ENCODE measurements at places on chromosomes 12 and 14.
A peak's percentile ranks its signal among the peaks of the same experiment; 100 is the strongest.

DNA sequence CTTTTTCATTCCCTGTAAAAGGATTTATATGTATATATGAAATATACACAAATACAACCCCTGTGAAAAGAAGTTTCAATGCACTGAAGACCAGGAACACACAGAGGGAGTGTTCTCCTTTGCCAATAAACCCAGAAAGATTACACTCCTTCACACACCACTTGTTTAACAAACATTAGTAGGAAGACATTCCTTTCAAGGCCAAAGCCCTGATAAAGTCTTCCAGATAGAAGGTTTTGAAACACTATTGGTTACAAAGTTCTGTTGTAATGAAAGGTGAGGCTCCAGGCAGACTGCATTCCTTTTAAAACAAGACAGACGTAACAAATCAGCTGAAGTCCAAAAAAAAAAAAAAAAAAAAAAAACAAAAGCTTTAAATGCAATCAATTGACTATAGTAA lies 81.0 kb downstream of the PTPN21 start:
- no peak for DNase-seq

GRCh38 chr12:48779869-48780268 lies 9.0 kb downstream of the ADCY6 start:
- no peak for DNase-seq

DNA sequence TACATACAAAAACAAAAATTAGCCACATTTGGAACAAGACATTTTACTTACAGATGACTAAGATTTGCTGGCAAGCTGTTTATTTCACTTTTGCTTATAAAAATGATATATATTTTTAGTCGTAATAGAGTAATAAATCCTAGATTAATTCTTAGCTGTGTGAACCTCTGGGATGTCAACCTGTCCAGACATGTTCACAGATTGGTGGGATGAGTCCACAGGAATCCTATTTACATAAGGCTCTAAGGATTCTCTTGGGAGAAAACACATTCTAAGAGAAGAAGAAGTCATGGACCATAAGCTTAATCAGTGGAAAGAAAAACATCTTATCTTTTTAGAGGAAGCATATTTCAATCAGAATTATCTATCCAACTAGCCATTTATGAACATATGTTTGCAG lies 797.4 kb downstream of the C12orf50 start:
- no peak for DNase-seq

DNA sequence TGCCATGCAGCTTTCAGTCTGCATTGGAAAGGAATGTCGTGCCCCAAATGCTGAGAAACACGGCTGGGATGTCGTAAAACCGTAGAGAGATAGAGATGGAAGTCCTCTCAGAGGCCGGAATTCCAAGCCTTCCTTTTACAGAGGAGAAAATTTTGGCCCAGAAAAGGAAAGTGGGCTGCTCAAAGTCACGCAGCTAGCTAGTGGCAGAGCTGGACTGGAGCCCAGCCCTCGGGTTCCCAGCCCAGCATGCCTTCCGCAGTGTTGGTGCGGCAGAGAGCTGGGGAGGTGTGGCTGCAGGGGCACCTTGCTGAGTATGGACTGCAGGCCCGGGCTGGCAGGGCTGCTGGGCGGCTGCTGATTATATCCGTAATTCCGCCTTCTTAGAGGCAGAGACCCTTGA lies 50.3 kb downstream of the KCNA1 start:
- DNase-seq = no peak

DNA sequence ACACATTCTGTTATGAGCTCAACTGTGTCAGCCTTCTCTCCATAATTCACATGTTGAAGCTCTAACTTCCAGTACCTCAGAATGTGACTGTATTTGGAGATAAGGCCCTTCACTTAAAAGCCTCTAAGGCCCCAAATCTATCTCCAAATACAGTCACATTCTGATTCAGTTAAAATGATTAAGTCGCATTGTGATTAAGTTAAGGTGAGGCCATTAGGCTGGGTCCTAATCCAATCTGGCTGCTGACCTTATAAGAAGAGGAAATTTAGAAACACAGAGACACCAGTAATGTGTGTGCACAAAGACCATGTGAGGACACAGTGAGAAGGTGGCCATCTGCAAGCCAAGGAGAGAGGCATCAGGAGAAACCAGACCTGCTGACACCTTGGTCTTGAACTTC lies 141.6 kb downstream of the GXYLT1 start:
- DNase-seq = no peak

DNA sequence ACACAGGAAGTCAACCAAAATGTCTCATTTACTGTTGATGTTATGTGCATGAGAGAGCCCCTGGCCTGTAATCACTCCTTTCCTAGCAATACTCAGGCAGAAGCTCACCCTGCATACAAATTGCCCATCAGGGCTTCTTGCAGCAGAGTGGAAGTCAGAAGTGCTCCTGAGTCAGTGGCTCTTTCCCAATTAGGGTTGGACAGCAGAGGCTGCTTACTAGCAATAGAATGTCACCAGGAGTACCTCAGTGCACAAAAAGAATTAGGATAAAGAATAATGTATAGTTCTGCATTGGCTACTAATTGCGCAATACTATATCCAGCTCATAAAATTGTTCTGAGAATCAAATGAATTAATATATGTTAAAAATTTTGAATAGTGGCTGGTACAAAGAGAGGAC lies 161.1 kb downstream of the SLC35F4 start:
- no peak for DNase-seq

DNA sequence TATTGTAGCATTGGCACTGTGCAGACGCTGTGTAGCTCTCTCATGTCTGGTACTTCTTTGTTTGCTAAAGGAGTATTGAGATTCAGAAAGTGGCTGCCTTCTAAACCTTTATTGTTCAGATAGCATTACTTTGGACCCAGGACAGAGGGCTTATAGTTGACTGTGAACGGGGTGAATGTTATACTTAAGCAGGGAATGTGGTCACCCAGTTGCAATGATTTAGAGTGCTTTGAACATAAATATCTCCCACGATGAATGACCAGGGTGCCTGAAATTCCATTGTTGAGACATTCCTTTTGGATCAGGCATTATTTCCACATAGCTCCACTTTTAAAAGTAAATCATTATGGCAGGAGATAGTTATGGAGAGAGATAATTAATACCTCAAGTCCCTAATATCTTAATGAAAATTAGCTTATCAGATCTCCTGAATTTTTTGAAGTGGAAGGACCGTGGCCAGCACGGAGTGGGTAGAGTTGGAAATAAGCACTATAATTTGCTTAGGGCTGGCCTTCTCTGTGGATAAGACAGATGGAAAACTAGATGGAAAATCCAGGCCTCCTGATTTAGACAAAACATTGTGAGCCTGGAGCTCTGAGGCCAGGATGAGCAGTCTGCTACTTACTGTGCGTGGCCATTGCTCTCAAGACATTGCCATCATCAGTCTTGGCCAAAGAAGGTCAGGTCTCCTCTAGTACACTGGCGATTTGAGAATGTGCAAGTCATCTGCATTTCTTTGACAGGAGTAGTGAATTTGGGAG lies 114.5 kb downstream of the ETV6 start:
- DNase-seq = no peak

DNA sequence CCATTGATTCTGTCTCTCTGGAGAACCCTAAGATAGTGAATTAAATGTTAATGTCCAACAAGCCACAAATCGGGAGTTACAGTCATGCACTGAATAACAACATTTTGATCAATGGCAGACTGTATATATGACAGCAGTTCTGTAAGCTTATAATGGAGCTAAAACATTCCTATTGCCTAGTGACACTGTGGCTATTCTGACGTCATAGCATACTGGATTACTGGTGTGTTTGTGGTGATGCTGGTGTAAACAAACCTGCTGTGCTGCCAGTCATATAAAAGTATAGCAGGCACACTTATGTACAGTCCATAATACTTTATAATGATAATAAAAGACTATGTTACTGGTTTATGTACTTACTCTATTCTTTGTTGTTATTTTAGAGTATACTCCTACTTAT lies 56.7 kb upstream of the BICD1 start:
- no peak for DNase-seq

DNA sequence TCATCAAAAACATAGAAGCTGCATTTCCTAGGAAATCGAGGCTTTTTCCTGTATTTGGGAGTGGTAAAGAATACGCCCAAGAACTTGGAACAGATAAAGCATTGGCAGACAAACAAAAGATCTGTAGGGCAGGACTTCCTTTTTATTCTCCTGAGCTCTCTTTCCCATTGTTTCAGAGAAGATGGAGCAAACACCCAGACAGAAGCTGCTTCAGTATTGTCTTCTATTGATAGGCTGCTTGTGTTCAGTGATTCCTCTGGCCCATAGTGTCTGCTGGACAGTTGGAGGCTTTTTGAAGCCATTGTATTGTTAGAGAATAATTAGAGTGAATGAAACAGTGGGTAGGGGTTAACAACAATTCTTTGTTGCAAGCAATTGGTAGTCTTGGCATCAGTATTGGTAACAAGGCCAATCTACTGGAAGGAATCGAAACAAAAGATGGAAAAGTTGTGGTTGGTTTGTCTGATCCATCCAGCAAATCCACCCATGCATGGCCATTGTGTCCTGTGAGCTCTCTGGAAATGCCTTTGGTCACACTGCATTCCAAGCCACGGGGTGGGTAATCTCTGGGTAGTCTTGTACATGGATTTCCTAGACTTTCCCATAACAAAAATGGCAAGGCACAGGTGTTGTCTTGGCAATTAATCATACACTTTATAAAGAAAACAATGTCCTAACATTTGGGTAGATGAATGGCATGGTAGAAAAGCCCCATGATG lies 424.8 kb downstream of the RAD51B start:
- DNase-seq = no peak

GRCh38 chr14:29993143-29993542 lies 65.5 kb upstream of the PRKD1 start:
- no peak for DNase-seq

DNA sequence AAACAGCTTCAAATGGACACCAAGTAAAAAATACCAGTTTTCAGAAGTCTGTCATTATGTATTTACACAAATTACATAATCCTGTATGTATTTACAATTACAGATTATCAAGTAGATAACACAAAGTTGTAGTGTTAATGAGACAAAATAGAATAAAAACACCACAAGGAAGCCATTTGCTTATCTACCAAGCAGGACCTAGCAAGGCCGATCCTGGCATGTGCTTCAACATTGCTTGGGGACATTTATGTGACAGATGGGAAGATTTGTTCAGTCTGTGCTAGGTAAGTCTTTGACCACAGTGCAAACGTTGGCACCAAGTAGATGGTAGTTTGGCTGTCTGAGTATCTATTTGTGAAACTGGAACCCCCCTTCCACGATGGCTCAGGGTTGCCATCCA lies 35.8 kb downstream of the BCAT1 start:
- DNase-seq = no peak

GRCh38 chr12:124684496-124684895 lies 117.1 kb upstream of the NCOR2 start:
- DNase-seq = no peak

DNA sequence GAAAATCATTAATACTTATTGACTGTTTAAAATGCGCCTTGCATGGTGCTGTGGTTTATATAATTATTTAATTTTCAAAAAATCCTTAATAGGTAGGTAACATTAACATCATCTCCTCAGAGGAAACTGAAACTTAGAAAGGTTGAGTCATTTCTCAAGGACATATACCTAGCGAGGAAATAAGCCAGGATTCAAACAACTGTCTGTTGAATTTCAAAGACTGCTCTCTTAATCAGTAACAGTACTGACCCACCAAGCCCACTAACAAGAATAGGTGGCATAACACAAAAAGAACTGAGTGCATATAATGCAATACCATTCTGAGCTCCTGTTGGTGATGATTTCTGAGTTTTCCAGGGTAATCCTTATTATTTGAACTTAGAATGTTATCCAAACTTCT lies 174.3 kb downstream of the SOX5 start:
- no peak for DNase-seq

DNA sequence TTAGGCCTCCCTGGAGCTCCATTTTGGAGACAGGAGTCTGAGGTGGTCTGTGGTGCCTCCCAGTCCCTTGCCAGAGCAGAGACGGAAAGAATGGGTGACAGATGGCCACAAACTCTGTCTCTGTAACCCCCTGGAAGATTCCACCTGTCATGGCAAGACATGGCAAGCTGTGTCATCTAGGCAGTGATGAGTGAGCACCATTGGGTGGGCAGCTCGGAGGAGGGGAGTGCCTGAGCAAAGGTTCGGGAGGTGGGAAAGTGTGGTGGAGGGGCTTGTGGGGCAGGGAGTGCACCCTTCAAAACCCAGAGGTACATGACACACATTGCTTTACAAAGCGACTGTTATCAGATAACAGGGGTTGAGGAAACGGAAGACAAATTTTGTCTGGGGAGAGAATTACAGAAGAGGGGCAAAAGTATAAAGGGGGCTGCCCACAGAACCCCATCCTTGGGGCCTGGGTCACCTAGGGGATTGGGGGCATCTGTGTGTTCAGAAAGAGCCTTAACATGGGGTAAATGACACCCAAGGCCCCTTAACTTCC lies 3.5 kb downstream of the RIN3 start:
- no peak for DNase-seq

DNA sequence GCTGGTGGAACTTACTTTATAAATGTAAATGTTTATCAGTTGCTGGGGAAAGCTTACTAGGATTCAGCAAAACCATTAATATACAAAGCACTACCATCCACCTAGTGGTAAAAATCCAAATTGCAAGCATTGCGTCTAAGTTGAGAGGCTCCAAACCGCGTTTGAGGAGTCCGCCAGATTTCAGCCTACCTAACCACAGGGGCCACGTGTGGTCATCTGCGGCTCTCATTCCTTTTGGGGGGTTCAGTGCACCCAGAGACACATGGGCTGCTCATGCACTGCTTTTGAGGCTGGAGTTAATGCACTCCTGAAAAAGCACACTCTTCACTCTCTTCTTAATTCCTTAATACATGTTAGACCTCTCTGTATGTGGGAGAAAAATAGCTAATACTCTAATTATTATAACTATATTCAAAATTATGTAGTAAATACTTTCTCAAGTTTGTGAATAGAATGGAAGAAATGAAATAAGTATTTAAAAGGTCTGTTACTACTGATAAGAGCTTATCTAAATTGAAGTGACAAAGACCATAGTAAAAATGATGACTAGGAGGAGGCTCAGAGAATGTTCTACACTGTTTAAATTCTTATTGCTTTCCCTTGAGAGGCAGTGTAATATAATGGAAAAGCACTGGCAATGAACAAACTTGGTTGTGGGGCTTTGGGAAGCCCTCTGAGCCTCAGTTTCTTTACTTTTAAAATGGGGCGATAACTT lies 41.4 kb upstream of the MANSC4 start:
- peak; percentile 54 for DNase-seq

GRCh38 chr12:56541631-56542030 lies 20.0 kb downstream of the RBMS2 start:
- DNase-seq = no peak
